Activated CD8-positive, alpha-beta memory T cell treated with anti-CD3 and anti-CD28 coated beads for 1 hour (primary cell): ENCODE measurements at places on chromosomes 4 and X.

GRCh38 chrX:63785708-63786040 is 660 bp upstream of the ARHGEF9 start:
- no peak for DNase-seq

GRCh38 chrX:57902633-57903032 is 7.6 kb downstream of the ZXDA start:
- DNase-seq: no peak

- DNase-seq: no peak
Observed at GRCh38 chrX:110746014-110746413, 49.6 kb downstream of the CHRDL1 start.

GRCh38 chrX:149540131-149540620 is 636 bp upstream of the EOLA1 start:
- DNase-seq: peak; percentile 81

- DNase-seq: no peak
Observed at GRCh38 chrX:70252491-70252890, 7.5 kb downstream of the P2RY4 start.

DNA sequence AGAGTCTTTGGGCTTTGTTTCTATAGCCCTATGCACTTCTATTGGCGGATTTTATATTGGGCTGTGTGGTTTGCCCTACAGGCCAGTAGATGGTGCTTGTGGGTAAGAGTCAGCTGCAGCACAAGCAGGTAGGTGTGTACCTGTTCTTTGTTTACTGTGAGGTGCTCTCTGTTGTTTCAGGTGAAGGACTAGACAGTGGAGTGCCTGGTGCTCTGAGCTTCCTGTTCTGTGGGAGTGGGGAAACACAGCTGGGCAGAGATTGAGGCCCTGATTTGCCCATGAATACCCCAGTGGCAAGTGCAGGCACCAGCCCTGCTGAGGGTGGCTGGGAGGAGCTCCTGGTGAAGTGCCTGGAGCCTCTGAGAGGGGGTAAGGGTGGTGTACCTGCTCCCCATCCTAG is 26.3 kb upstream of the UCP1 start:
- no peak for DNase-seq

DNA sequence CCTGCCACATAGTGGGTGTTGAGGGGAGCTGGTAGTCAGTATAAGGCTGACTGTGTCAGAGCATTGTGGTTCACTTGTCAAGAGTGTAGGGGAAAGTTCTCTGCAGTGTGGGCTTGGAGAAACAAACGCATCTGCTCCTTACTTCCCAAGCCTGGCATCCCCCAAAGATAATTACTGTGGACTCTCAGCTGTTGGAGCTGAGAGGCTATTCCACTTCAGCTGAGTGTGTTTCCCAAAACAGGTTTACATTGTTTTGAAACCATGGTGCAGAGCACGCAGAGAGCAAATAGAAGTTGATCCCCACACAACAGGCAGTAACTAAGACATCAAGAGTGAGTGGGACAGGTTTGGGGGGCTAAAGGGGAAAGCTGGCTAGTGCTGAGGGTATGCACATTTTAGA is 181.0 kb upstream of the EOLA2 start:
- DNase-seq: no peak

GRCh38 chr4:185096032-185096653 is 46.9 kb upstream of the SLC25A4 start:
- DNase-seq: no peak

- DNase-seq: no peak
Observed at GRCh38 chr4:95516528-95517017, 32.2 kb downstream of the UNC5C start.

- DNase-seq: no peak
Observed at GRCh38 chr4:158934996-158935669, 166.3 kb downstream of the FNIP2 start.

GRCh38 chr4:144204431-144204830 is 63.9 kb upstream of the GYPA start:
- DNase-seq: no peak

DNA sequence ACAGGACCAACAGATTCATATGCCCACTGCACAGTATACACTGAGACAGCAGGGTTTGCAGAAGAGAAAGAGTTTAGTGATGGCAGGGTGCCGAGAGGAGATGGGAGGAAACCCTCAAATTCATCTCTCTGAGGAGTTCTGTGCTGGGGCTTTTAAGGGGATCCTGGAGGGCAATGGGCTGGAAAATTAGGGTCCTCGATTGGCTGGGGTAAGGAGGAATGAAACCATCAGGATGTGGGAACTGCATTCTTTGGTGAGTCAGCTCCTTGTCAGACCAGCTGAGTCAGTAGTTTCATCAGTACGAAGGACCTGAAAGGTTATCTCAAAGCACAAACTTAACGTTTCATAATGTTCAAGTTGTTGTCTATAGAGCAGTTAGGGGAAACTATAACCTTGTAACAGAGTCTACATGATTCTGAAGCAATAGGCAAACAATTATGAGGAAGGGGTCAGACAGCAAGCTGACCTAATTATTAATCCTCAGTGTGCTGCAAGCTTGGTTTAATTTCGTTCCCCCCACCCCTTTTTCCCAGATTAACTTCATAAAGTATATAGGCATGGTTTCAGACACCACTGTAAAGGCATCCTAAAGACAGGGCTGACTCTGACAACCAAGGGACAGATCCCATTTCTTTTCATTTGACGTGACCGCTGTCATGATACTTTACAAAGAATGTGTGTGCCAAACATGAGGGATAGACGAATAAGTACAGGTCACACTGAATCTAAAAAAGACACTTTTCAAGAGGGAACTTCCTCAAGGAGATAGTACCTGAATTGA is 1.5 kb upstream of the MSMO1 start:
- no peak for DNase-seq
